Hindlimb muscle (tissue), 1 donor: ENCODE measurements at places on chromosomes 1 and 21. TPM values are rescaled to one million over a fixed set of nuclear protein-coding genes. Genes with fewer than 3 reads are reported as not detected.

VAMP4 gene
- polyA plus RNA-seq = 7.8 TPM

GRCh38 chr1:228321435-228321834 is 85.2 kb downstream of the TRIM11 start:
- no peak for DNase-seq

DNA sequence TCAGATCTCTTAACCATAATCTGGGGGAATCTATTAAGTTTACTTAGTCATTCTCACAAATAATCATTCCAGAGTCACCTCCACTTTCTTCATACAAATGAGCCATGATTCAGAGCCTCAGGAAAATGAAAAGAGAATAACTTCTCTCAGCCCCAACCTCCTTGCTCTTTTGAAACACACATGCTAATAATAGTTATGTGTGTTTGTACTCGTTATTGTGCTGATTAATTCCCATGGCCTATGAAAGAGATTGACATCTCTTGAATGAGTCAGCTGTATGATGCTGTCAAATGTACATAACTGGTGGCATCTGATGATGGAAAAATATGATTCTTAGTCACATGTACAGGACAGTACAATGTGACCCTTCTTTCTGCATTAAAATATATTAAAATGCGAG is 41.5 kb downstream of the DTL start:
- no peak for DNase-seq

DNA sequence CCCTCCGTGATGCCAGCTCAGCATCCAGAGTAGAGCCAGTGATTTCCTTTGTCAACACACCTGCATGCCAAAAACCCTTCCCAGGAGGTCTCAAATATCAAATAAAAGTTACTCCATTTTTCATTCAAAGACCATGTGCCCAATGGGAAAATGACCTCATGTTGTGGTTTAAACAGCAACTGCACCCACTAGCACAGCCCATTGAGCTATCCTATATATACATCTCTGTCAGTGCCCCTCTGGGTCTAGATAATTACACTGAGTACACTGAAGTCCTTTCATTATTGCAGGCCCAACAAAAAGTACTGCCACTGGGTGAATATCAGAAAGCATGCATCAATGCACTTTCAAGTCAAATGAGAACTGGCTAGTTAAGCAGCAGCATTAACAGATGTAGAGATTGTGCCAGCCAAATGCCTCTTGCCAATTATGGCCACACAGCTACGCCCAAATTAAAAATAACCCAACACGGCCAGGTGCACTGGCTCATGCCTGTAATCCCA is 117.7 kb downstream of the SLC45A1 start:
- no peak for DNase-seq

TMEM54 gene
- 5.7 TPM for polyA plus RNA-seq

- DNase-seq = peak; percentile 59
Observed at GRCh38 chr1:223771814-223772770, 59.8 kb downstream of the CAPN2 start.

IGFN1 gene
- 2.6 TPM for polyA plus RNA-seq

DNA sequence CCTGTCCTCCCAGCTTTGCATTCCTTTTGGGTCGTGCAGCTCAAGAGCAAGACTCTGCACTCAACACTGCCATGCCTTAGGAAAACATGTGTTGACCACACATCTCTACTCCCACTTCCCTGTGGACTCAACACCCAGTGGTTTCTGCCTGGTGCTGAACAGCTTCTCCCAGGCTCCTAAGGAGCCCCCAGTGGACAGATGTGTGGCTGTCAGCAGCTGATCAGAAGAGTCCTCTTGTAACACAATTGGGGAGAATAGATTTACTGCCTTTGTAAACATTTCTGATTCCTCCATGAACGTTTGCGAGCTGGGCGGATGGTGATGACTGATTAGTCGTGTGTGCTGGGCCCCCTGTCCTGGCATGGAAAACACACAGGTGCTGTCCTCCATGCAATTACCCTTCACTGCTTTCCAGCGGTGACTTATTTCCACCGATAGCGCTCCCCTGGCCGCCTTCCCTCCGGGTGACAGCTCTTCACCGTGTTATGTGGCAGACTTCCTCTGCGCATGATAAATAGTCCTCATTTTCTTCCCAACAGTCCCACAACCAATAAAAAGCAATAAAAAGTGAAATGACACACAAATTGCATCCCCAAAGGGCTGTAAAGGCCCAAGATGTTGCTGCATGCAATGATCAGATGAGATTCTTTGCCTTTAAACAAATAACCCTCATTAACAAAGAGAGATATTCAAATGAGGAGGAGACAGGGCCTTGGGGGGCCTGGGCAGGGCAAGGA is 249.4 kb upstream of the AJAP1 start:
- DNase-seq = no peak

GRCh38 chr1:200037904-200038303 is 10.4 kb downstream of the NR5A2 start:
- DNase-seq = no peak

DMRTB1 gene
- not detected for polyA plus RNA-seq

CLDN19 gene
- 0.31 TPM for polyA plus RNA-seq

DNA sequence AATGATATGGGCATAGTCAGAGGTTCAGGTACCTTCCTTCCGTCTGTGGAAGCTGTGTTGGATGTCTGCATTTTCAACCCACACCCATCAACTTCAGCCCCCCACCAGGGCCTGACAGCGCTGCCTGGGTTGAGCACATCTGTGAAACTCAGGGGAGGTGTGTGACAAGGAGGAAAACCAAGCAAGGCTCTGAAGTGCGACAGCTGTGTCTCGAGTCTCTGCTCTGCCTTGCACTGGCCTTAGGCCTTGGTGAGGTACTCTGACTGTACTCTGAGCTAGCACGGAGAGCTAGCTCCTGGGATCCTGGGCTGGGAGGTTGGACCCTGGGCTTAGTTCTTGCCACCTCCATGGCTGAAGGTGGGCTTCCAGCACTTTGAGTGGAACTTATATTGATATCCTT is 9.1 kb downstream of the VANGL2 start:
- no peak for DNase-seq

DNA sequence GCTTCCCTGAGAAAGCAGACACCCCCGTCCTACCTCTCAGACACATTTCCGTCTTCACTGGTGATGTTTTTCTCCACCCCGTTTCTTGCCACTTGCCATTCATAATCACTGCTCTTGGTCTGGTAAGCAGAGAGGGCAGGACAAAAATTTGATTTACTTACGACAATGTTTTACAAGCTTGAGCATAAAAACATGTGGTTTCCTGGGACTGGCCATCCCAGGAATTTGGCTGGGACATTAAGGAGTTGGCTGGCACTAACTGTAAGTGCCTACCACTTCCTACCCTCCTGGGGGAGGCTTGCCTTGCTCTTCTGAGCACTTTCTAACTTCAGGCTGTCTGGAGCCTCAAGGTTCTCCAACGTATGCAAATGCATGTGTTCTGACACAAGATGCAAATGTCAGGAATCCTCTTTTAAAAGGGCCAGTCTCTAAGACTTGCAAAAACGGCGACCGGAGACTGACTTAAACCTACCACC is 24.2 kb downstream of the ZBTB18 start:
- no peak for DNase-seq

LDLRAD1 gene
- polyA plus RNA-seq = not detected

SLC50A1 gene
- 22.6 TPM for polyA plus RNA-seq

DNA sequence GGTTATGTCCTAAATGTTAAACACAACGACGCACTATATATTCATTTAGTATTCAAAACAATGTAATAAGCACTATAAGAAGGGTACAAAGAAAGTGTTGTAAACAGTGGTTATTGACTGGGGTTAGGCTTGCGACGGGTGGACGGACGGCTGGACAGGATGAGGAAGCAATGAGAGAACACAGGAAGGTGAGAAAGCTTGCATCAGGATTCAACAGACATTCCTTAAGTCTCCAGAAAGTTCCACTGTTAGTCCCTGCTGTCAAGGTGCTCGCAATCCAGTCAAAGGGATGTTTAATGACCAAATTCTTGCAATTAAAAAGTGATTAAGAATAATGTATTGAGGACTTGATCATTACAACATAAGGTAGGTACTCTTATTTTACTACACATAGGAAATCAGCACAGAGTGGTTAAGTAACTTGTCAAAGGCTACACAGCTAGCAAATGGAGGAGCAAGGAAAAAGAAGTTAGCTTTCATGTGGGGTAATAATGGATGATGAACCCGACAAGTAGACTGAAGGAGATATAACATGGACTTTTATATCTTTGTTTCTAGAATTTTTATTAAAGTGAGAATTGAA is 994 bp upstream of the ACBD6 start:
- DNase-seq = no peak

RXRG gene
- polyA plus RNA-seq = 51.3 TPM

- DNase-seq = no peak
Observed at GRCh38 chr1:162632698-162633080, 425 bp downstream of the DDR2 start.

DNA sequence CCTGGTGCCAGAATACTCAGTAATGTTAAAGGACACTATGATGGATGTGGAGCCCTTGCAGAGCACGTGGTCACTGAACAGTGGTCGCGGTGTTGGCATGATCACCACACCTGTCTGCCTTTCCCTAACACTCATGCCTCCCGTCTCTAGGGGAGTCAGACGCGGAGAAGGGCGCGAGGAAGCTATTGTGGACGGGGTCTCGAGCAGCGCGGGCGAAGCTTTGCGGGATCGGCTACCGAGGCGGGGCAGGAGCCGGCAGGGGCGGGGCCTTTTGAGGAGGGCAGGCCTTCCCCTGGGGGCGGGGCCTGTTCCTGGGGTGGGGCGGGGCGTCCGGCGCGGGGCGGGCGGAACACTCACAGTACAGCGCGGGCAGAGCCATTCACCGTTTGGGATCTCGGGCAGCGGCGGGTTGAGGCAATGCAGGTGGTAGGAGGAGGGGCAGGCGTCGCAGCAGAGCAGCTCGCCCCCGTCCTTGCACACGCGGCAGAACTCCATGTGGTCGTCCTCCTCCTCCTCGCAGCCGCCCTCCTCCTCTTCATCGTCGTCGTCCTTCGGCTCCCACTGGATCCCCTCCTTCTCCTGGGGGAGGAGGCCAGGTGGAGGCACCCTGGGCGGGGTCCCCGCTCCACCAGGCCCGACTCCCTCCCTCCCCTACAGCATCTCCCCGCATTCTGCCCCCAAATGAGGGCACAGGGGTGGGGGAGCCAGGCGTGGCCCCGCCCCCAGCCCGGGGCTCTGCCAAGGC is 31.5 kb downstream of the CHD5 start:
- no peak for DNase-seq

- DNase-seq = no peak
Observed at GRCh38 chr1:81174052-81174451, 626.7 kb upstream of the ADGRL2 start.

DNM3 gene
- 1.9 TPM for polyA plus RNA-seq

FAM110D gene
- polyA plus RNA-seq = 0.98 TPM

- no peak for DNase-seq
Observed at GRCh38 chr1:152127673-152128072, 12.4 kb upstream of the TCHH start.

DNA sequence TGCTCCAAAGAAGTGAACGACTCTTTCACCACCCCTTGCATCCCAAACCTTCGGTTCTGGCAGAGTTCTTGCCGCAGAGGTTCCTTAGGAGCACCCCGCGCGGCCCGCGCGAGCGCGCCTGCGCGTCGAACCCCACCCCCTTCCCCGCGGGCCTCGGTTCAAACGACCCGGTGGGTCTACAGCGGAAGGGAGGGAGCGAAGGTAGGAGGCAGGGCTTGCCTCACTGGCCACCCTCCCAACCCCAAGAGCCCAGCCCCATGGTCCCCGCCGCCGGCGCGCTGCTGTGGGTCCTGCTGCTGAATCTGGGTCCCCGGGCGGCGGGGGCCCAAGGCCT is at the start of gene C1orf56:
C1orf56 (plus strand) TSS at position 161 of the 334 bp plus-strand sequence; CDS start at position 258, 97 bp downstream.
- DNase-seq = peak; percentile 88

GRCh38 chr1:200654660-200655059 is 15.0 kb downstream of the DDX59 start:
- DNase-seq = no peak

ACTL8 gene
- polyA plus RNA-seq = not detected

CFAP74 gene
- 0.19 TPM for polyA plus RNA-seq
